ENCODE measurements at places on chromosomes 12 and 14.

DNA sequence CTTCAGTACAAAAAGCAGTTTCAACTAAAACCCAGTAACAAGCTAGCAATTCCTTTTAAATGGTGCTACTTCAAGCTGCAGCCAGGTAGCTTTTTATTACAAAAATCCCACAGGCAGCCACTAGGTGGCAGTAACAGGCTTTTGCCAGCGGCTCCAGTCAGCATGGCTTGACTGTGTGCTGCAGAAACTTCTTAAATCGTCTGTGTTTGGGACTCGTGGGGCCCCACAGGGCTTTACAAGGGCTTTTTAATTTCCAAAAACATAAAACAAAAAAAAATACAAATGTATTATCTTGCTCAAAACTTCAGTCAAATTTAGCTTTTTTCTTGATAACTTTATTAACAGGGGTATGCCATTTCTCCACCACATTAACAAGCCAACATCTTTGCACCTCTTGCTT lies 3.6 kb upstream of the CLEC4E start:
- peak; percentile 35 for DNase-seq

DNA sequence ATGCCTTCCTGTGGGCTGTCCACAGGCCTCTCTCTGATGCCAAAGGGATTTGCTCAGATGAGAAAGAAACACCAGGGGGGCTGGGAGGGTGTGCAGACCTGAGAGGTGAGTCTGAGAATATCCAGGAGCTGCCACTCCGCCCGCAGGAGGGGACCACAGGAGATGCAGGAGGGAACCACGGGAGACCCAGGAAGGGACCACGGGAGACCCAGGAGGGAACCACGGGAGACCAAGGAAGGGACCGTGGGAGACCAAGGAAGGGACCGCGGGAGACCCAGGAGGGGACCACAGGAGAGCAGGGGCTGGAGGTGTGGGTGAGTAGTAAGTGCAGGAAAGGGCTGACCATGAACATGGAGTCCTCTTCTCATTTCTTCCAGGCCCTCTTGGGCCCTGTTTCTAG lies 74.6 kb upstream of the SFSWAP start:
- DNase-seq: no peak

DNA sequence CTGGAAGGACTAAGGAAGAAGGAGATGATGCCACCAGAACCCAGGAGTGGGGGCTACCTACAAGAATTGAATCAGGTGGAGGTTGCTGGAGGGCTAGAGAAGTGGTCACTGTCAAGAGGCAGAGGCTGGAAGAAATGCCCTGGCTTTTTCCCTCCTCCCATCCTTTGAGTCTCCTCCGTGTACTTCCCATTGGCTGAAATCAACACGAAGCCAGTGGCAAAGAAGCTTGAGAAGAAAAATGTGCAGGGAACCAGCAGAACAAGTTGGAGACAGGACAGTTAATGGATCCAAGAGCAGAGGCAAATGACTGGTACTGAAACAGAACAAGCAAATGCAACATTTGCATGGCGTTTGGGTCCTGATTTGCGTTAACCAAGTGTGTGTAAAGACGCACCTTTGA lies 9.1 kb upstream of the FBLN5 start:
- DNase-seq: no peak

GRCh38 chr14:100658181-100658886 lies 68.4 kb upstream of the DLK1 start:
- DNase-seq: no peak

GRCh38 chr12:1939801-1940607 lies 21.6 kb upstream of the CACNA2D4 start:
- peak; percentile 84 for DNase-seq

DNA sequence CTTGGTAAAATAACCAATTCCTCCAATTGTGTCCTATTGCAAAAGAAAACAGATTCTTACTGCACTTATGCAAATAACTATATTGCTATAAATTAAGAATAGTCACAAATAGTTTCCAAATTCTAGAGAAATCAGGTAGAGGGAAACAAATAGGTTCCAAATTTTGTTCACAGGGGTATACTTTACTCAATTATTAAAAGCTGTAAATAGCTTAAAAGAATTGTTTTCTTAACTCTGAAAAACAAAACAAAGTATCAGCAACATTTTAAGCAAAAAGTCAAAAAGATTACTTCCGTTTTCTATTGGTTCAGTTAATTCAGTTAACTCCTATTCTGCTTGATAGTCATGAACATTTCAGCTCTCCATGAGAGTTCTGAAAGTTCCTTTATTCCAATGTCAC lies 85.6 kb upstream of the PPP4R3A start:
- no peak for DNase-seq

GRCh38 chr14:30974628-30975027 lies 50.8 kb upstream of the AP4S1 start:
- no peak for DNase-seq

DNA sequence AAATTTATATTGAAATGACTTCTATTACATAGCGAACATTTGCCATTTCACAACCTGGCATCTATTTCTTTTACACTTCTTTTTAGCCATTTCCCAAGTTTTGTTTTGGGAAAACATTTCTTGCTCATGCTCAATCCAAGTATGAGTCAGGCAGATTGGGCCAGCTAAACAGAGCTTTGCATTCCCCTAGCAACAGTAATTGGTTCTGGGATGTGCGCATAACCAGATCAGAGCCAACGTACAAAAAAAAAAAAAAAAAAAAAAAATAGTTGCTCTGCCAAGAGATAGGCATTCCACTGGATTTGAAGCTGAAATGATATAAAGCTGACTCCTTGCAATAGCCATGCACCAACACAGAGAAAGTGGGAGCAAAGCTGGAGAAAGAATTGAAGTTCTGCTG lies 37.5 kb downstream of the PLCZ1 start:
- no peak for DNase-seq

DNA sequence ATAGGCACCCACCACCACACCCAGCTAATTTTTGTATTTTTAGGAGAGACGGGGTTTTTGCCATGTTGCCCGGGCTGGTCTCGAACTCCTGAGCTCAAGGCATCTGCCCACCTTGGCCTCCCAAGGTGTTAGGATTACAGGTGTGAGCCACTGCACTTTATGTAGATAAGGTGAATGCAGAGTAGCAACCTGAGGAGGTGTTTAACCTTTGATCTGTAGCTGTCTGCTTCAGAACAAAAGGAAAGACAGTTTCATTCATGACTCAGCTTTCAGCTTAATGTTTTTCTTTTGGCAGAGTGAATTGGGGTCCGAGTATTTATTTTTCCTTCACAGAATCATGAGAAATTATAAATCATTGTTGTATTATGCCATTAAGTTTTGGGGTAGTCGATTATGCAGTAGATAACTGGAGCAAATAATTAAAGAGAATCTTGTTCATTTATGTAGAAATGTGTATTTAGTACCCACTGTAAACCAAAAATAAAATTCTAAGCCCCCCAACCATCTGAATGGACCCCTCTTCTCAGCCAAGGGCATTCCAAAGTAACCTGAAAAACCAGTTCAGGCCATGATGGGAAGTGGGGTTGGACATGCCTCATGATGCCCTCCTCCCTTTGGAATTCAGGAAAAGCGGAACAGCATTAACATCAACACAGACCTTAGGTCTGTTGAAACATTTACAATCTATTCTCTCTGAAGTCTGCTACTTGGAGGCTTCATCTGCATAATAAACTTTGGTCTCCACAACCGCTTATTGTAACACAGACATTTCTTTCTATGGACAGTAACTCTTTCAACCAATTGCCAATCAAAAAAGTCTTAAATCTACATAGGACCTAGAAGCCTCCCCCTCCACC lies 10.7 kb upstream of the STX2 start:
- no peak for DNase-seq

DNA sequence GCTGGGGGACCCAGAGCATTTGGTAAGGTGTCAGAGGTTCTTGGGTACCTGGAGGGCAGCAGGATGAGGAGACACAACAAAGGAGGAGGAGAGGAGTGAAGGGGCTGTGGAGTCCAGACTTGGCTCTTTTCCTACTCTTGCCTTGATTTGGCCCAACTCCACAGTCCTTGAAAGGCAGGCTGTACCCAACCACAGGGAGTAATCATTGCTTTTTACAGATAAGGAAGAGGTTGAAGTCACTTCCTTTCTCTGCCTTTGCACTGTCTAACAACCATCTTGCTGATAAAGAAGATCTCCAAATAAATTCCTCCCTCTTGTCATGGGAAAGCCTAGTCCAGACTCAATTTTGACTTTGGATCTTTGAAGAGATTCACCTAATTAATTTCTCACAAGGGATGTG lies 226.8 kb upstream of the HMGA2 start:
- no peak for DNase-seq

GRCh38 chr14:59253527-59253926 lies 65.1 kb downstream of the DAAM1 start:
- DNase-seq: no peak

DNA sequence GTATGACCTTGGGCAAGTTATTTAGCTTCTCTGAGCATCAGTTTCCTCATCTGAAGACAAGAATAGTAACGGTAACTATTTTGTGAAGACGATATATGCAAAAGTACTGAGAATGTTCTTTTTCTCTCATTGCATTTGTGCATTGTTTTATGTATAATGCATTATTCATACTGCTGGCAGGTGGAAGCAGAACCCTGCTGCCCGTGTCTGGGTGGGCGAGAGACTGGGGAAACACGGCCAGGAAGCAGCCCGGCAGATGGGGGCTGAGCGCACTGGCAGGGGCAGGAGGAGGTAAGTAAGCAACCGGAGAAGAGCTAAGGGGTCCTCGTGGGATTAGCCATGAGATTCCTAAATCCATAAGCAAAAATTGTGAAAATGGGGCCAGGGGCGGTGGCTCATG lies 115.8 kb upstream of the MED13L start:
- no peak for DNase-seq

DNA sequence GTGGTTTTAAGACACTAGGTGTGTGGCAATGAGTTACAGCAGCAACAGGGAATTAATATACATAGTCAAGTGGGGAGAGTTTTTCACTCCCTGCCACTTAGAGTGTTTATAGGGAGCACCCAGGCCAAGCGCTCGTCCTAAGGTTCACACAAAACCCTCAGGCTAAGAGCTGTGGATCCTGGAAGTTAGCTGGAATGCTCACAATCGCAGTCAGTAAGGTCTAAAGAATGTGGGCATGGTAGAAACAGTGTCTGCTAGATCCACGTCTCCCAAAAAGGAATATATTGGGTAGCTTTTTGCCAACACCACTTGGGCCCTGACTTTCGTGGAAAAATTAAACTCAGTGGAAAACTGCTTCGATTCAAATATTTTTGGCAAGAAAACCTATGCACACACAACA lies 36.6 kb downstream of the STAB2 start:
- DNase-seq: no peak

DNA sequence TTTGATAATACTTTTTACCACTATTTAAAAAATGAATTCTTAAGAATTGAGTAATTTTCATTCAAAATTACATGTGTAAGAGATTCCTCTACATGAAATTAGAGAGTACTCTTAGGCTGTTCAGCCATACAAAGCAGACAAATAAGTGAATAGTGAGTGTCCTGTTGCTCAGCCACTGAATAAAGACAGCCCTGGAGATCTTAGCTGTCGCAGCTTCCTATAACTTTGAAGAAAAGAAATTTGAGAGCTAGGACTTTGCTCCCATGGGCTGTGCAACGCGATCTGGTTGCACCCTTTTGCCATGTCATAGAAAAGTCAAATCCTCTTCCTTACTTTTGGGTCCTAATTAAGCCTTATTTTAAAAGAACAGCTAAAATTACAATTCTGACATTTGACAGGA lies 40.9 kb upstream of the LRIG3 start:
- no peak for DNase-seq

GRCh38 chr14:86027144-86027543 lies 497.2 kb downstream of the FLRT2 start:
- DNase-seq: no peak

GRCh38 chr12:101051151-101051550 lies 158.9 kb downstream of the SLC5A8 start:
- DNase-seq: no peak

DNA sequence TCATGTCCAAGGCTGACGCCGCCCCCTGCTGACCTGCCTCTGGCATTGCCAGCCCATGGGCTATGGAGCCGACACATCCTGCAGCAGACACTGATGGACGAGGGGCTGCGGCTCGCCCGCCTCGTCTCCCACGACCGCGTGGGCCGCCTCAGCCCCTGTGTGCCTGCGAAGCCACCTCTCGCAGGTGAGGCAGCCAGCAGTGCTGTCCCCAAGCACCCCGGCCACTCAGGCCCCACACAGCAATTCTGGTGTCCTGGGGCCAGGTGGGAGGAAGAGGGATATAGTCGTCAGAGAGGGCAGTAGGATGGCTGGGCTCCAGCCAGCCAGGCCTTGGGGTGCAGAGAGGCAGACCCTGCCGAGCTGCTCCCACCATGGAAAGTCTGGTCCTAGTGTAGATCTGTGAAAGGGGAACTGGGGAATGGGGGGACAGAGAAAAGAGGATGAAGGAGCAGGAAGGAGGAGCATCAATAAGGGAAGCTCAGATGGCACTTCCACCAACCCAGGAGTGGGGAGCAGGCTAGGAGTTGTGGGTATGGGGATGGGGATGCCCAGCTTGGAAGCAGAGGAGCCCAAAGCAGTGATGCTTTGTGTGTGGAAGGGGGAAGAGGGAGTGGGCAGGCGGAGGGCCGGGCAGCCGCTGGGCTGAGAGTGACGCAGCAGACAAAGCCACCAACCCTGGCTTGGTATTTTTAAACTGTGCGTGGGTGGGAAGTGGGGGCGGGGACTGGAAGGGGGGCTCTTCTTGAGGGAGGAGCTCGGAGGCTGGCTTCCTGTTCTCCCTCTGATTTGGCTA lies 4.7 kb downstream of the NAB2 start:
- DNase-seq: peak; percentile 72

DNA sequence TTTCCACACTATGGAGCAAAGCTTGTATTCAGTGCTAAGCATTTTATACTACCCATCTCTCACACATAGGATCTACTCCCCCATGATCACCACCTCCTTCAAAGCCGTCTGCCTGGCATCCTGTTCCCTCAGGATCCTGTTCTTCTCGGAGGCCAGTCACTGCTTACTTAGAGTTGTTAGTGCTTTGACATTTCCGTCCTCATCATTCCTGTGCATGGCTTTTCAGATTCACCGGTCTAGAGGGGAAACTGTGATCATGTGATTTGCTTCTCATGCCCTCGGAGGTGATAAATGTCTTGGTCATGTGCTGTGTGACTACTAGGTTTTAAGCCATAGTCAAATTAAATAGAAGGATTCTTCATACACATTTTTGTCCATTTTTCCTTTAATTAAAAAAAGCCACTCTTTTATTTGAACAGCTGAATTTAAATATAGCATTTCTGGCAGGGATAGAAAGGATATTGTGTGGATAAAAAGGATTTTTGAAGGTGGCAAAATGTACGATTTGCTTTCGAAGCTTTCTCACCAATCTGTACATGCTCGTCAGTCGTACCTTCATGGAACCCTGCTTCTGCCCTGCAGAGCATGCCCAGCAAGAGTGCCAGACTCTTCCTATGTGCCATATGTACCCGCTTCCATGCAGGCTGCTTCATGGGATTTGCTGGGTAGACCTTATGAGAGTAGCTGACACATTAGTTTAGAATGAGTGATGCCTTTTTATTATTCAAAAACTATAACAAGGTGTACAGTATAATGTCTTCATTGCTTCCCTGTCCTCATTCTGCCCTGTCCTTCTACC lies 53.3 kb downstream of the BMAL2 start:
- DNase-seq: no peak

GRCh38 chr12:92778525-92778924 lies 75.7 kb downstream of the PLEKHG7 start:
- no peak for DNase-seq

Measured in stimulated activated CD4-positive, alpha-beta T cell treated with anti-CD3 and anti-CD28 coated beads, TNF-alpha, amount 100 ng/mL, for 4 hours (primary cell).